Heart left ventricle (tissue), 16 donors: ENCODE measurements at places on chromosomes 1 and 21. TPM values are rescaled to one million over a fixed set of nuclear protein-coding genes. Genes with fewer than 3 reads are reported as not detected.

CD34 gene
- polyA plus RNA-seq: 41.8 TPM

SUSD4 gene
- 0.40 TPM for polyA plus RNA-seq

FBLIM1 gene
- 31.6 TPM for polyA plus RNA-seq

SH3BGR gene
- 193 TPM for polyA plus RNA-seq

CCDC18 gene
- polyA plus RNA-seq: 2.5 TPM

GABPB2 gene
- polyA plus RNA-seq: 4.6 TPM

MAGI3 gene
- 4.9 TPM for polyA plus RNA-seq

C1orf198 gene
- polyA plus RNA-seq: 72.8 TPM

DNA sequence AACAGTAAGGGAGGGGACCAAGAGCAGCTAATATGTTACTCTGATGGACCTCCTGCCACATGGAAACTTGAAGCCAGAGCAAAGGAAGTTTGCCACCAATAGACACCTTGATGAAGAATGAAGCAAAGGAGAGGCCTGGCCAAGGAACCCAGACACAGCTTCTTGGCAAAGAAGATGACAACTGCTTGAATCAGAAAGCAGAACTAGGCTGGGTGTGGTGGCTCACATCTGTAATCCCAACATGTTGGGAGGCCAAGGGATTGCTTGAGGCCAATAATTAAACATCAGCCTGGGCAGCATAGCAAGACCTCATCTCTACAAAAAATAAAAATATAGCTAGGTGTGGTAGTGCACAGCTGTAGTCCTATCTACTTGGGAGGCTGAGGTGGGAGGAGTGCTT lies 31.7 kb upstream of the CAPZB start:
- H3K27me3 ChIP-seq: no peaks in the 10 kb centered on the region
- H3K4me1 ChIP-seq: peaks cover 6% of the 10 kb centered on the region
- no peak overlapping the region for H3K4me3 ChIP-seq
- H3K36me3 ChIP-seq: no peaks in the 10 kb centered on the region

DNA sequence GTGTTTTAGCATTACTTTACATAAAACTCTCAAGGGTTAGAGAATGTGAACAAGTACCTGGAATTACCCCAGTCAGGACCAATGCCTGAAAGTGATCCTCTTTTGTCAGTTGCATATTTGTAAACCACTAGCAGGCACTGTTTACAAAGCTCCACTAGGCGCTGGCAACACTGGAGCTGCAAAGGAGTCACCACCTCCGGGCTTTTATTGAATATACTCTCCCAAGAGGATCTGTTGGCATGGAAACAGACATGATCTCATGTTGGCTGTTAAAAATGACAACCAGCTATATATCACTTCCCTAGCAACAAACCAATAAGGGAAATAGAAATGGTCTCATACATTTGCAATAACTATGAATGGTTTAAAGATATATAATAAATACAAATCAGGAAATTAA lies 116.0 kb downstream of the TTLL7 start:
- no peak overlapping the region for H3K4me3 ChIP-seq
- no peaks in the 10 kb centered on the region for H3K4me1 ChIP-seq
- no peaks in the 10 kb centered on the region for H3K27me3 ChIP-seq
- H3K36me3 ChIP-seq: no peaks in the 10 kb centered on the region
- no peak overlapping the region for H3K27ac ChIP-seq

GRCh38 chr1:9425859-9426258 lies 113.4 kb upstream of the SLC25A33 start:
- no peak overlapping the region for H3K4me3 ChIP-seq
- no peaks in the 10 kb centered on the region for H3K27me3 ChIP-seq
- H3K4me1 ChIP-seq: peaks cover 7% of the 10 kb centered on the region
- H3K27ac ChIP-seq: no peak overlapping the region

DNA sequence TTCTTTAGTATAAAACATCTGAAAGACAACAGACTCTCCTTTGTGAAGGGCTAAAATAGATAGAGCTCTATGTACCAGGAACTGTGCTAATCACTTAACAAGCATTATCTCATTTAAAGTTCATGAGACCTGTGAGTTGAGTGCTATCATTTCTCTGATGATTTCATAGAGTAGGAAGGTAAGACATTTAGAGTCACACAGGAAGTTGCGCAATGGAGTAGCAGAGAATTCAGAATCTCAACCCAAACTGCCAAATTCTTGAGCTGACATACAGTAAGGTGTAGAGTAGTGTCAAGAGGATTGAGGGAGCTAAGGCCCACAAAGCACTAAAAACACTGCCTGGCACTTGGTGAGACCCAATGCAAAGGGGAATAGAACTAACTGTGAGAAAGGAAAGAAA lies 384.3 kb downstream of the NTNG1 start:
- H3K27ac ChIP-seq: no peak overlapping the region
- DNase-seq: no peak
- no peaks in the 10 kb centered on the region for H3K27me3 ChIP-seq
- H3K4me3 ChIP-seq: no peak overlapping the region
- no peaks in the 10 kb centered on the region for H3K4me1 ChIP-seq

- H3K4me1 ChIP-seq: no peaks in the 10 kb centered on the region
- H3K27ac ChIP-seq: no peak overlapping the region
Observed at GRCh38 chr1:6634371-6635052, 9.8 kb downstream of the THAP3 start.

DNA sequence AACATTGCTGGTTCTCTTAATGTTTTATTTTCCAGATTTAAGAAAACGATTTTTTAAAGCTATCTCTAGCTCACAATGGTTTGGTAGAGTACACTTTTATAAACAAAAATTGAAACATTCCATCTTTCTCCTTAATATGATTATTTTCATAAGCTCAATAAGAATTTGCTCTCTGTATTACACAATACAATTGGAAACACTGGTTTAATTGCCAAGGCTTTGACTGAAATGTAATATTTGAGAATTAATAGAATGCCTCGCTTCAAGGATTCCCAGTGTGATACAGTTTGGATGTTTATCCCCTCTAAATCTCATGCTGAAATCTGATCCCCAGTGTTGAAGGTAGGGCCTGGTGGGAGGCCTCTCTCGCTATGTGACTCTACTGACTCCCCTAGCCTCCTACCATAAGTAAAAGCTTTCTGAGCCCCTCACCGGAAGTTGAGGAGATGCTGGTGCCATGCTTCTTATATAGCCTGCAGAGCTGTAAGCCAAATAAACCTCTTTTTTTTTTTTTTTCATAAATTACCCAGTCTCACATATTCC lies 67.4 kb downstream of the DDAH1 start:
- no peak overlapping the region for H3K4me3 ChIP-seq
- no peaks in the 10 kb centered on the region for H3K4me1 ChIP-seq
- DNase-seq: no peak

GRCh38 chr1:32753532-32754316 lies 51.2 kb upstream of the SYNC start:
- H3K27ac ChIP-seq: no peak overlapping the region
- DNase-seq: peak; percentile 60
- no peaks in the 10 kb centered on the region for H3K27me3 ChIP-seq
- peaks cover 4% of the 10 kb centered on the region for H3K4me1 ChIP-seq
- H3K36me3 ChIP-seq: no peaks in the 10 kb centered on the region

DNA sequence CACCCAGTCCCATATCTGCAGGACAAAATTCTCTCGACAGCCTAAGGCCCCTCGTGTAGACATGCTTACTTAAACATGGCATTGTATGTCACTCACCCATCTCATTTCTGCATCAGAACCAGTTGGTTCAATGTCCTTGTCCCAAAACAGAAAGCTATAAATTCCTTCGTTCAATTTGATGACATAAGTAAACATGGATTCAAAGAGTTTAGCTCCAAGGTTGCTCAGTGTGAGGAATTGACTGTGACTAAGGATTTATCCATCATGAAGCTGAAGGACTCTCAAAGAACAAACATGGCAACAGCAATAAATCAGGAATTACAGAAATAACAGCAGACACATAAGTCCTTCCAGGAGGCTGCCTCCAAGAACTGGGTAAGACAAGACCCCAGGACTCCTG lies 237.2 kb downstream of the TOMM20 start:
- no peak overlapping the region for H3K4me3 ChIP-seq
- H3K4me1 ChIP-seq: no peaks in the 10 kb centered on the region
- no peak for DNase-seq
- no peaks in the 10 kb centered on the region for H3K36me3 ChIP-seq
- no peak overlapping the region for H3K27ac ChIP-seq
- no peaks in the 10 kb centered on the region for H3K27me3 ChIP-seq

DNA sequence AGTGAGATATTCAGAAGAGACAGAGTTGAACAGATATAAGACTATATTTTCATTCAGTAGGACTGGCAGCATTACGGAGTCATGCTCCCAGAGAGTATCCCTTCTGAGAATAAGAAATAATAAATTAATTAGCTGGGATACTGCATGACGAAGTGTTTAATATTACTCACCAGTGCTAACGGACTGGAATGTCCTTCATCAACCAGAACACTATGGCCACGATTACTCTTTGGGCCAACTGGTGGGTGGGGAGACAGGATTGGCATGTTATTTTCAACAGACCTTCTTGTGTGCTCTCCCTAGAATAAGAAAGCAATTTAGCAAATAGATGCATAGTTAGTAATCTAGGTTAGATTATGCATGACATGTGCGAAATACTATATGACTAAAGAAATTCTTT lies 32.4 kb downstream of the ERICH3 start:
- no peaks in the 10 kb centered on the region for H3K27me3 ChIP-seq
- no peaks in the 10 kb centered on the region for H3K4me1 ChIP-seq
- no peak for DNase-seq
- H3K36me3 ChIP-seq: no peaks in the 10 kb centered on the region

DNA sequence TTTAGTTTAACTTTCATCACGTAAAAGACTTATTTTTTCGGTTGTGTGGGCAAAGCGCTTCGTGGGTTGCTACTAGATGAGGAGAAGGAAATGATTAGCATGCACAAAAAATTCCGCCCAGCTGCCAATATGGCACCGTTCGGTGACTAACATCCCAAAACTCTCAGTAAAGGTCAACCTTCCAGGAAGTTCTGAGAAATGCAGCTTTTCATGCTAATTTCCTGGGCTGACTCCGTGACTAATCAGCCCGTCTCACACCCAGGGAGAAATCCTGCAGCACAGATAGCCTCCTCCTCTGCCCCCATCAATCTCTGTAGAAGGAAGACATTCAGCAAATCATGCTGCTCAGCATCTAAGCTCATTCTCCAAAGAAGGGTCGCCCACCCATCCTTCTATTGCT lies 34.1 kb downstream of the TMCO4 start:
- DNase-seq: no peak
- no peaks in the 10 kb centered on the region for H3K27me3 ChIP-seq
- H3K4me1 ChIP-seq: no peaks in the 10 kb centered on the region
- no peak overlapping the region for H3K27ac ChIP-seq
- H3K4me3 ChIP-seq: no peak overlapping the region

GRCh38 chr1:118970451-118970850 lies 17.7 kb downstream of the TBX15 start:
- H3K4me1 ChIP-seq: no peaks in the 10 kb centered on the region
- H3K4me3 ChIP-seq: no peak overlapping the region
- no peak for DNase-seq
- H3K27ac ChIP-seq: no peak overlapping the region
- peaks cover 62% of the 10 kb centered on the region for H3K27me3 ChIP-seq

- no peak overlapping the region for H3K27ac ChIP-seq
- no peaks in the 10 kb centered on the region for H3K36me3 ChIP-seq
- no peak overlapping the region for H3K4me3 ChIP-seq
Observed at GRCh38 chr1:200152336-200152735, 124.8 kb downstream of the NR5A2 start.
